Mammary epithelial cell (primary cell): ENCODE measurements at places on chromosomes 7 and 10. TPM values are rescaled to one million over a fixed set of nuclear protein-coding genes. Genes with fewer than 3 reads are reported as not detected.
A peak's percentile ranks its signal among the peaks of the same experiment; 100 is the strongest.

GRCh38 chr10:125399289-125399688, 238.9 kb upstream of the CTBP2 start:
- no peak for DNase-seq

- DNase-seq = no peak
Observed at GRCh38 chr7:12158334-12159060, 52.6 kb upstream of the TMEM106B start.

GRCh38 chr7:151122796-151123157, 36.5 kb downstream of the AGAP3 start:
- DNase-seq = no peak

- no peak for DNase-seq
Observed at GRCh38 chr7:118802726-118803125, 578.2 kb downstream of the ANKRD7 start.

DNA sequence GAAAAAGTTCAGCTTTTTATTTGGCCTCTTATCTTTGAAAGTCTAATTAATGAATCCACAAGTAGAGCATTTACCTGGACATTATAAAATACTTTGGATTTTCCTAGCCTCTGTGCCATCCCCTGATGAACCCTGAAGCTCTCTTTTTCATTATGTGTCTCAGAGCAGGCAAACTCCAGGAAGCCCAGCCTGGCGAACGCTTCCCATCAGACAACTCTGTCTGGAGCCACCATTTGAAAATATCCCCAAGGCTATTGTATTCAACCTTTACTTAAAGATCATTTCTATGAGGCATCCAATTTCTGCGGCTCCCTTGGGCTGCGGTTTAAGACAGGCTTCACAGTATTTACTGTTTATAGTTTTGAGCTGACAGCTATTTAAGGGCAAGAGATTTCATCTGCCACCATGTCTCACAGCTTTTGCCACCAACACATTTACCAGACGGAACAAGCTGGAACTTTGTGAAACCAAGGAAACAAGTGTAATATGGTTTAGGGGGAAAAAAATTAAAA, 257.2 kb upstream of the GLI3 start:
- peak; percentile 43 for DNase-seq

GRCh38 chr10:102550636-102551210, 47.0 kb downstream of the SUFU start:
- no peak for DNase-seq

Gene CCDC146
- 0.48 TPM for polyA plus RNA-seq

Gene ADGRA1
- not detected for polyA plus RNA-seq
